Stimulated activated CD8-positive, alpha-beta memory T cell treated with anti-CD3 and anti-CD28 coated beads, Interleukin-4, amount 100 ng/mL, for 4 hours (primary cell): ENCODE measurements at places on chromosomes 11 and 22.

DNA sequence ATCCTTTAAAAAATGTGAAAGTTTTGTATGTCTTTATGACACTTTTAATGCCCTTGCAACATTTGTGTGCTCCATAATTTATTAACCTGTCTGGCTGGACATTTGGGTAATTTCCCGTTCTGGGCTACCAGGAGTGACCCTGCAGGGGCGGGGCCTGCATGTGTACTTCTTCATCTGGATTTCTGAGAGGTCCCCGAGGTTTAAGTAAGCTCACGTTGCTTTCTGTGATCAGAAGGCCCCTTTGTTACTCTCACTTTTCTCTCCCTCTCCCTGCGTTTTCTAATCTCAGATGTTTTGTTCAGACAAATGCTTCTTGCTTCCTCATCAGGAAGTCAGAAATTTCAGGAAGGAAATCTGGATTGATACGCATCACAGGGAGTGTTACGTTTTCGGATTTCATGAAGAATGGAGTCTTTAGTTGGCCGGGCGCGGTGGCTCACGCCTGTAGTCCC, 78.9 kb upstream of the CRYBB3 start:
- DNase-seq: no peak

GRCh38 chr11:15670520-15671070, 555.9 kb downstream of the INSC start:
- no peak for DNase-seq

DNA sequence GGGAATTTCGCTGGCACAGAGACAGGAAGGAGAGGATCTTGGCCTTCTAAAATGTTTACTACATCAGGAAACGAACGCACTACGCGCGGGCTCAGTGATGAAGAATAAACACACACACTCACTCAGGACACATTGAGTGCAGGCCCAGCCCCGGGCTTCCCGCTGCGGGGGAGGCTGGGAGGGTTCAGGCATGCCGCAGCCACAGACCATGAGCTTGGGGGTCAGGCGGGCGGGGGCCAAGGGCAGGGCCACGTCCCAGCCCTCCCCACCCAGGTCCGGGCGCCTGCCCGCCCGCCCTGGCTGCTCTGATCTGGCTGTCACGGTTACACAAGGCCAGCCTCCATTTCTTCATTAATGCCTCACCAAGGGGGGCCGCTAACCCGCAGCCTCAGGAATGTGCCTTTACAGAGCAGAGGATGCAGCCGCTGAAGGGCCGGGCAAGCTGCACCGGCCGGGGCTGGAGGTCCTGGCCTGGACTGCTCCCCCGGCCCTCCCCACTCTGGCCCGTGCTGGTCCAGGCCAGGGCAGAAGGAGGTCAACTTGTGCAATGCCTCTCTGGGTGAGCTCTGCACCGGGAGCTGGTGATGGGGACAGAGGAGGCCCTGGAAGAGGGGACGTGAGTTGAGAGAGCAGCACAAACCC, 41.7 kb downstream of the IGF2 start:
- DNase-seq: no peak

GRCh38 chr11:22472306-22472705, 134.1 kb downstream of the SLC17A6 start:
- DNase-seq: no peak

- DNase-seq: no peak
Measured at GRCh38 chr11:540583-541432, 3.5 kb downstream of the LRRC56 start.

DNA sequence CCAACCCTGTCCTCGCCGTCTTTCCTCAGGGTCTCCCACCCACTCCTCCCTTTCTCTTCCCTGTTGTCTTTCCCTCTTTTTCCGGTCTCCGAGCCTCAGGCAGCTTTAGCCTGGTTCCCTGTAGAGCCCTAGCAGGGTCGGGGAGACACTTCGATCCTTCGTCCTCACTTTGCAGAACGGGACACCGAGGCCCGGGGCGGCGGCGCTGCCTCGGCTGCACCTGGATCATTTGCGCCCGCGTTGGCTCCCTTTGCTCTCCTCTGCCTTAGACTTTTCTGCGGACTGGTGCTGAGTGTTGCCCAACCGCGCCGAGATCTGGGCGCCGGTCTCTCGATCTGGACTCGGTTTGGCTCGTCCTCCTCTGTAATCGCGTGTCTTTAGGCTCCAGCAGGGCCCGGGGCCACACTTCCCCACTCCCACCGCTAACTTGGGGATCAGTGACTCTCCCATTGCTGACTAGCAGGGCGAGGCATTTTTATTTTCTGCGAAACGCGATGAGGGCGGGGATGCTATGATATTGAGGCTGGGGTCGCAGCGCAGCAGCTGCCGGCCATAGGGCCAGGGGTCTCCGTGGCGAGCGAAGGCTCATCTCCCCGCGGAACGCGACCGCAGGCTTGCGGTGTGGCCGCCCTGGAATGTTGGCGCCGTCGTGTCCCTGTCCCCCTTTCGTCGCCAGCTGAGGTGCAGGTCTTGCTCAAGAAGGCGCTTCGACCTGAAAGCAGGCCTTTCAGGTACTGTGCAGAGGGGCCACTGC, 1.6 kb upstream of the E2F8 start:
- no peak for DNase-seq

DNA sequence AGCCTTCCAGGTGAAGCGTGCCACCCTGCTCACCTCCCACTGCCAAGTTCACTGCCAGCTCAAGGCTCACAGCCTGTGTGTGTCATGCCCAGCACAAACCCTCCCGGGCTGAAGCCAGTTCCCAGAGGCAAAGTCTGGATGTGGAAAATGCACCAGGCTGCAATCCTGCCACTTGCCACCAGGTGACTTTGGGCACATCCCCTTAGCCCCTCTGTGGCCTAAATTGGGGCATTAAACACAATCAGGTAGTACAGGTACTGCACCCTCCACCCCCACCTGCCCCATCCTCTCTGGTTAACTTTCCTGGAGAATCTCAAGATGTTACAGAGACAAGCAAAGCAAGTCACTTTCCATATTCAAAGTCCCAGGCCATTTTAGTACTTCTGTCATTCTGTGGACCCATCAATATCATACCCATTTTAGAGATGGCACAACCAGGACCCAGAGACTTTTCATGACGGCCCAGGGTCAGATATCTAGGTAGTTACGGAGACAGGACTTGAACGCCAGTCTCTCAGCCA, 1.8 kb upstream of the RASD2 start:
- DNase-seq: no peak

DNA sequence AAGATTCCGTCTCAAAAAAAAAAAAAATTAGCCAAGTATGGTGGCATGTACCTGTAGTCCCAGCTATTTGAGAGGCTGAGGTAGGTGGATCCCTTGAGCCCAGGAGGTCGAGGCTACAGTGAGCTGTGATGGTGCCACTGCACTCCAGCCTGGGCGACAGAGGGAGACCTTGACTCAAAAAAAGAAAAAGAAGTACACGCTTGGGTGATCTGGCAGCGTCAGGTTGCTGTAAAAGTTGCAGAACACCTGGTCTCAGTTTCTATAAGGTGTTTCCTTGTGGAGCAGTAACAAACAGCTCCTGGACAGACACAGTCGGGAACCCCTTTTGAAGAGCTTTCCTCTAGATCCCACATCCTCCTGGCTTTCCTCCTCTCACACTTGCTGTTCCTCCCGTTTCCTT, 45.8 kb downstream of the SCGB1A1 start:
- no peak for DNase-seq

- DNase-seq: no peak
Measured at GRCh38 chr11:128906185-128907050, 15.3 kb downstream of the KCNJ5 start.

DNA sequence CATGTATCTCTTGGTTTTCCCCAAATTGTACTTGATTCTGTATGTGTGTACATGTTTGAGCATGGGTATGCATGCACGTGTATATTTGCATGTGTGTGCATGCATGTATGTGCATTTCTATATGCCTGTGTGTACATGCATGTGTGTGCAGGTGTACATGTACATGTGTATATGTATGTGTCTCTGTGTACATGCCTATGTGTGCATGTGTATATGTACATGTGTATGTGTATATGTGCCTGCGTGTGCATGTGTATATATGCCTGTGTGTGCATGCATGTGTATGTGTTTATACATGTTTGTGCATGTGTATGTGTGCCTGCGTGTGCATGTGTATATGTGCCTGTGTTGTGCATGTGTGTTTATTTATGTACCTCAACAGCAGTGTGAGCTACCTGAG, 5.3 kb upstream of the NCF4 start:
- no peak for DNase-seq

DNA sequence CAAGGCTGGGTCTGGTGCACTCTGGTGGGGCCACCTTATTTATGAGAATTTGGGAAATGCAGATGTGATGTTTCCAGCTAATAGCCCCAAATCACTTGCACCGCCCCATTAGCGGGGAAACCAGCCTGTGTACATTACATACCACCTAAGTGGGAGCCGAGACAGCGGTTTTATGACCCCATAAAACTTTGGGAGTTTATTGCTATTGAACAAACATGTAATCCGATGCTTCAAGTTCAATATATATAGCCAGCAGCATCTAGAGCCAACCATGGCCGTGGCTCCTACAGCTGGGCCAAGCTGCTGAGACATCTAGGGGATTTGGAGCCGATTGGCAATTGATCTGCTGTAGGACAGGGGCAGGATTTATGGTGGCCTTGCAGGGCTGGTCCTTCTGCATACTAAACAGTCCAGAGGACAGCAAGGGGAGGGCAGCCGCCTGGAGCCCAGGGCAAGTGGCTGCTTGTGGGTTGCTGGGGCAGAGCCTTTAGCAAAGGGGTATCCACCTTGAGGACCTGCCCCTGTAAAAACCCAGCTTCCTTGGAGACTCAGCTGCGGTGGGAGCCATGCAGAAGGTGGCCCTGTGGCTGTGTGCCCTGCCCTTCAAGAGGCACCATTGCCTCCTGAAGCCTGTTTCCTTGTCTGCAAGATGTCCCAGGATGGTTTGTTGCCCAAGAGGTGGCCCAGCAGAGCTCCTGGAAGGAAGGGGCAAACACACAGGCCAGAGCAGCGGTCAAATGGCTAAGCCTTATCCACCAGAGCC, 47.9 kb upstream of the CCDC188 start:
- DNase-seq: no peak

DNA sequence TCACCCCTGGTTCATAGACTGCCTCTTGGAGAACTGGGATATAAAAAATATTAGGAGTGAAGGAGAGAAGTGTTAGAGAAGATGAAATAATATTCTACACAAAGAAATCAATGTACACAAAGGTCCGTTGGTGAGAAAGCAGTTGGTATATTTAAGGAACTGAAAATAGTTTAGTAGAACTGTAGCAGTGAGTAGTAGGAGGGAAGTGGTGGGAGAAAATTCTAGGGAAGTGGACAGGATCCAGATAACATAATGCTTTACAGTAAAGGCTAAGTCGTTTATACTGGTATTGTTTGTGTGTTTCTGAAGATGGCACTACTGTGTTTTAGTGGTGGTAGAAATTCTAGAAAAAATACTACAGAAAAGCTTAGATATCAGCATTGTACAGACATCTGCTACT, 120.8 kb upstream of the CHORDC1 start:
- no peak for DNase-seq

DNA sequence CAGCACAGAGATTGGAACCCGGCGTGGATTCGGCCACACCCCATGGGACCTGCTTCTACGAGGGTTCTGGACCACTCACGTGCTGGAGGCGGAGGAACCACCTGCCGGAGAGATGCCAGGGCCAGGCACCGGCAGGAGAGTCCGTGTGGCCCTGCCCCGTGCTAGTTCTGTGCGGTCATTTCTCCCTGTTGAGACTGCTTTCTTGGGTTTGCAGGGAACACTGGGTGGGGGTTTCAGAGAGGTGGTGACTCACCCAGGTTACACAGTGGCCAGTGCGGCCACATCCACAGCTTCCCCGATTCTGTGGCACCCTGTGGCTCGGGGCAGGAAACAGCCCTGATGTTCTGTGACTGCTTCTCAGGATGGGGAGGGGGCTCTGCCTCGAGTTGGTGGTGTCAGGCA, 3.6 kb upstream of the PHLDA2 start:
- DNase-seq: no peak

GRCh38 chr22:39917776-39918495, 17.1 kb downstream of the GRAP2 start:
- no peak for DNase-seq

- no peak for DNase-seq
Measured at GRCh38 chr11:7421136-7421535, 64.2 kb upstream of the OLFML1 start.

GRCh38 chr22:31603081-31603525, 58.9 kb downstream of the PISD start:
- no peak for DNase-seq

GRCh38 chr11:130415731-130416529, 12.5 kb downstream of the ADAMTS8 start:
- DNase-seq: no peak

DNA sequence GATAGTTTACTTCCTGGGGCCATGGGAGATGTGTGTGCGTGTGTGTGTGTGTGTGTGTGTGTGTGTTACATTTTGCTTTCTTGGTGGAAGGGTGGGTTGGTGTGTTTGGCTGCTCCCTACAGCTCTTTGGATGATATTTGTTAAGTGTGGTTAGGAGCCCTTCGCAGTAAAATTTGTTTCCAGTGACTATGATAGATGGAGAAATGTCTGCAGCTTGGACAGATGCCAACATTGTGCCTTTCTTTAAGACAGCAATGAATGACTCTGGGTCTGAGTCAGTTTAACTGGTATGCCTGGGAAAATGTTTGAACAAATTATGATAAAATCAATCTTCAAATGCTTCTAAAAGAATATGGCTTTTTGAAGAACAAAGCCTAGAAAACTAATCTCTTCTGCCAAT, 102.7 kb upstream of the TRPC6 start:
- no peak for DNase-seq

GRCh38 chr11:96207459-96208449, 135.2 kb downstream of the MAML2 start:
- DNase-seq: no peak

GRCh38 chr11:116911976-116912734, 74.7 kb upstream of the APOA1 start:
- no peak for DNase-seq

- DNase-seq: no peak
Measured at GRCh38 chr11:77505956-77506355, 32.1 kb upstream of the PAK1 start.
